ENCODE measurements at places on chromosomes 16 and 17.

DNA sequence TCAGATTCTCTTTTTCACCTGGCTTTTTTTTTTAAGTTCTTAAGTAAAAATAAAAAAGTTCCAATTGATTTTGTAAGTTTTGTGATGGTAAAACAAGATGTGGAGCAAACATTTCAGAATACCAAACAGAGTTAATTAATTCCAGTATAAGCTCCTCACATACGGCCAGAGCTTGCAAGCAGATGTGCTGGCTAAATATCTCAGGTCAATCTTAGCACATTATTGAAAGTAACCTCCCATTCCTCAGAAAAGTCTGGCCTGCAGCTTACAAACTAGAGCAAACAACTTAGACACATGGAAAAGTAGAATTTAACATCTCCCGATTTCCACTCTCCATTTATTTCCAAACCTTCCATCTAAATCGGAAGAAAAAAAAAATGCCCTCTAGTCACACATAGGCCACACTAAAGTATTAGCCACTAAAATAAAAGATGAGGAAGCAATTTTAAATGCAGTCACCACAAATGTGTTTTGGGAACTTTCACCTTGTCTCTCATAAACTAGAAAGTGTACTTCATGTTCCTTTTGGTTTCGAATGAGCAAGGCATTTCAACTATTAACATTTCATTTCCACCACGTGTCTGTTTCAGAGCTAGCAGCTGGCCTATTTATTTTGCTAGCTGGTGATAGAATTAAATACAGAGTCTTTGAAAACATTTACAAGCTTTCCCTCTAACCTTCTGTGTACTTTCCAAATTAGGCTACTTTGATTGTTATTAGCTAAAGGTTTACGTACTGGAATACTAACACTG, 143.3 kb downstream of the STX8 start:
- peak; percentile 33 for DNase-seq

DNA sequence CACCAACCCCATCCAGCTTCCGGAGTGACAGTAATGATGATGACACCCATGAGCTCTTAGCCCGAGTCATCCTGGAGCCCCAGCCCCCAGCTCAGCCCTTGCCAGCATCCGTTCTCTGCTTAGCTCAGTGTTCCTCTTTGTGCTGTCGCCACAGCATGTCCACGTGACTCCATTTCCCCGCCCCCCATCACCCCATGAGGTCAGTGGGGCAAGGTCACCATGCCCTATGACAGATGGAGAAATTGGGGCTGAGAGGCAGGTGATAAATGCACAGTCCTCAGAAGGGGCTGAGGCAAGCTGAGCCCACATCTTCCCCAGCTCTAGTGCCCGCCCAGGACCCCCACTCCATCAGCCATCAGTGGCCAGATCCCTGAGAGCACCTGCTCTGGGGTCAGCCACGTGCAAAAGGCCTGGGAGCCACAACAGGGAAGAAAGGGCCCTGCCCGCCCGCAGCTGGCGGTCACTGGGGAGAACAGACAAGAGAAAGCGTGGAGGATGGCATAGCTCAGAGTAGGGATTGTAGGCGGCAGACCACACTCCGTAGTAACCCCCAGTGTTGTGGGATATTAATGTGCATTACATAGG, 17.1 kb downstream of the ITGB4 start:
- no peak for DNase-seq

GRCh38 chr17:57439651-57440050, 183.3 kb downstream of the MSI2 start:
- no peak for DNase-seq

DNA sequence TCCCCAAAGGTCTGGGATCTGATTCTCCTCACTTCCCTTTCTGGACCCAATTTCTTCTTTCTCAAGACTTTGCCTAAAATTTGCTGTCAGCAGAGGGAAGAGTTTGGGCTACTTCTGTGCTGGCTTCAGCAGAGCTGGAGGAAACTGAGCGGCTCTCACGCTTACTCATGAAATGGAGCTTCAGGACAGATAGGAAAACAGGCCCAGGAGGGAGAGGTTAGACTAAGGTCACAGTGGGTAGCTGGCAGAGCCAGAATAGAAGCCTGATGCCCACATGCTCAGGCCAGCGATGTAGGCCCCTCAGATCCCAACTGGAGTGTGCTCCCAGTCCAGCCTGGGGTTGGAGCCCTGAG, 593 bp downstream of the SLC38A7 start:
- DNase-seq: no peak

DNA sequence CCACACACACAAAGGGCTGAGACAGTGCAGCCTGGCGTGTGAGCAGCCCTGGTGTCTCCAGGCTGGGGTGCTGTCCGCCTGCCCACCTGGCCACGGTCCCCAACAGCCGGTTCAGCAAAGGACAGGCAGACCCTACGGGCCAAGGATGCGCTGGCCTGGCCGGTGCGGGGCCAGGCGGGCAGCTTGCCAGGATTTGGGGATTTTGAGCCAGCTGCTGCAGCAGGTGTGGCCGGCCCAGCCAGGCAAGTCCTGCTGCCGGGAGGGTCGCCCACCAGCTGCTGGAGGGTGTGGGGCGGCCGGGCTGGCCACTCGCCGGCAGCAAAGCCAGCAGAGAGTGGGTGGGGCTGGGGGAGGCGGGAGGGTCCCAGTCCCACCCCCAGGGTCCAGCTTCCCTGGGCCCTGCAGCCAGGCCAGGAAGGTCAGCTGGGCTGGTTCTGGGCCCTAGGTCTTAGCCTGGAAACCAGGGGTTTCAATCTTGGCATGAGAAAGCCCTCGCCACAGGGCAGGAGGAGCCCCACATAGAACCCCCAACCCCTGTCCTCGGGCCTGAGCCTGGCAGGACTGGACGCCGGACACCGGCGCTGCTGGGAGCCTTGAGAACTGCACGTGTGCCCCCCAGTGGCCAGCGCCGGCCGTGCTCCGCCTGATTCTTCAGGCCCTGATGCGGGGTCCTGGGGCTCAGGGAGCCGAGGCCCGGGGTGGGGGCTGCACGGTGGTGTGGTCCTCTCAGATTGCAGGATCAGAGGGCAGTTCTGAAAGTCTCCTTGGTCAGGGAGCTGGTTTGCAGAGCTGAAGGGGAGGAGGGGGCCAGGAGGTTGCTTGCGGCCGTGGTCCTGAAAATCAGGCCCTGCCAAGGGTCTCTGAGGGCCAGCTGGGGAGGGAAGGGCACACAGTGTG, 17.6 kb upstream of the SSTR5 start:
- peak; percentile 28 for DNase-seq

All from skeletal muscle cell (primary cell).